ENCODE measurements at places on chromosomes 2 and 18.

GRCh38 chr18:26657631-26658581 lies 109.6 kb upstream of the KCTD1 start:
- DNase-seq: no peak

GRCh38 chr2:13413989-13414388 lies 697.3 kb downstream of the TRIB2 start:
- no peak for DNase-seq

DNA sequence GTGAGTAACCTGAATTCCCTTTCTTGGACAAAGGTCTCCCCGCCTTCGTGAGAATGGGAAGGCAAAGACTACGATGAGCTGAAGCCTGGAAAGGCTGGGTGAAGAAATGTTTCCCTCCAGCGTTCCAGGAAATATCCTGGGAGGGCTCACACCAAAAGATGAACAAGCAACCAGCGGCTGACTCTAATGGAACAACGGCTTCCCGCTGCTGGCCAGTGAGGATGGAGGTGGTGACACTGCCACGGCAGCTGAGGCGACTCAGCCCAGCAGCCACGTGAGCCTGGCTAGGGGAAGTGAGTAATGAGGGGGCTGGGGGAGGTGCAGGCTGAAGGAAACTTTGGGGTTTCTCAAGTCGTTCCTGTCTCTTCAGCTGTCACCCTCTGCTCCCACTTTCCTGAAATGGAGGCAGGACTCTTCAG lies 105.0 kb upstream of the SMAD7 start:
- no peak for DNase-seq

DNA sequence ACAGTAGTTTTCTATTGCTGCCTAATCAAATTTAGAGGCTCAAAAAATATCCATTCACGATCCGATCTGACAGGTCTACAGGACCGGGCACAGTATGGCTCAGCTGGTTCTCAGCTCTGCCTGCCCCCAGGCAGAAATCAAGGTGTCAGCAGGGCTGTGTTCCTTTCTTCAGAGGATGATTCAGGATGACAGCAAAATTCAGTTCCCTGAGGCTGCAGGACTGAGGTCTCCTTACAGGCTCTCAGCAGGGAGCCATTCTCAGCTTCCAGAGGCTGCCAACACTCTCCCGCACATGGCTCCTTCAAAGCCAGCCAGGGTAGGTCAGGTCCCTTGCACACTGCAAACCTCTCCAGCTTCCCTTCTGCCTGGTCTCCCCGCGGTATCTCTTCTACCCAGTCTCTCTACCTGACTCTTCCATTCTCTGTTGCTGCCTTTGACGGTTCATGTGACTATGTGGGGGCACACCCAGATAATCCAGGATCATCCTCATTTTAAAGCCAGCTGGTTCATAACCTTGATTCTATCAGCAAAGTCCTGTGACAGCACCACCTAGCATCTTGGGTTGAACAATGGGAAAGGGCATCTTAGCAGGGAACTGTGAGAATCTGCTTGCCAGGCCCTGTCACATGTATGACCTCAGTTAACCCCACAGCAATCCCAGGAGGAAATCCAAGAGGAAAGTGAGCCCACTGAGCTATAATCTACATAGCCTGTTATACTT lies 50.4 kb downstream of the UXS1 start:
- DNase-seq: no peak

GRCh38 chr2:229164545-229165249 lies 106.4 kb downstream of the PID1 start:
- DNase-seq: no peak

- DNase-seq: no peak
Measured at GRCh38 chr2:104344306-104344705, 509.6 kb upstream of the POU3F3 start.

DNA sequence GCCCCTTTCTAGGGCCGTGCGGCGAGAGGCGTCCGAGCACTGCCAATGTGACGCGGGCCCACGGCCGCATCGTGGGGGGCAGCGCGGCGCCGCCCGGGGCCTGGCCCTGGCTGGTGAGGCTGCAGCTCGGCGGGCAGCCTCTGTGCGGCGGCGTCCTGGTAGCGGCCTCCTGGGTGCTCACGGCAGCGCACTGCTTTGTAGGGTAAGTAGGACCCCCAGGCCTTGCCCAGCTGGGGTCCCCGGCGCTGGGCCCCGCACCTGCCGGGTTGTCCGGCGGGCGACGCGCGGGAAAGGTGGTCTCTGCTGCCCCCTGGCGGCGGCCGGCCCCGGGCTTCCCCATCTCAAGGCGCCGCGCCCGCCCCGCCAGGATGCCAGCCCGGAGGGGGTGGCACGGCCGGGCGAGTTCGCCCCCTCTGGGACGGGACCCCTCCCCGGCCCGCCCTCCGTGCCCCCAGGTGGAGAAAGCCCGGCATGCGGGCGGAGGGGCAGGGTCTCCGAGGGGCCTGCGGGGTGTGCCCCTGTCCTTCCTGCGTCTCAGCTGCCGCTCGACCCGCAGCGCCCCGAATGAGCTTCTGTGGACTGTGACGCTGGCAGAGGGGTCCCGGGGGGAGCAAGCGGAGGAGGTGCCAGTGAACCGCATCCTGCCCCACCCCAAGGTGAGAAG lies 1.9 kb downstream of the PRSS56 start:
- peak; percentile 45 for DNase-seq

DNA sequence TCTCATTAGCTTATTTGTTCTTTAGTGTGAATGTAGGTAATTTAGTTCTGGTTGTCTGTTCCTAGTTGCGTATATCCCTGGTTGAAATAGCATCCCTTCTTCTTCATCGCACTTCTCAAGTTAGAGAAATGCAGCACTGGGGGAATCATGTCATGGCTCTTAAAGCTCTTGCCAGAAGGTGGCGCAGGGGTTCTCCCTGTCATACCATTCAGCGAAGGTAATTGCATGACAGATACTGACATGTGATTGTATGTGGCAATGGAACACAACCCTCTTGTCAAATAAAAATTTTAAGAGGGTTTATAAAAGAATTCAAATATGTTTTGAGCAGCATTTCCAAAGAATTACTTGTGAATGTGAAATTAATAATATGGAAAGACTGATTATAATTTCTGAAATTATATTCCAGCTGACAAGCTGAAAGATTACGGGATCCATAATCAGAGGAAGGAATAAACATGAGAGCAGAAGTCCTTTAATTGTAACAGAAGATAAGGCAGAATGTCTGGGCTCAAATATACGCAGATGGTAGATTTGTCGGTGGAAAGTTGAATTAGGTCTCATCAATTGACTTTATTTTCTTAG lies 411.7 kb downstream of the DSEL start:
- DNase-seq: no peak

GRCh38 chr18:79380816-79381806 lies 14.6 kb upstream of the NFATC1 start:
- no peak for DNase-seq

- DNase-seq: no peak
Measured at GRCh38 chr18:9401176-9401575, 66.6 kb downstream of the TWSG1 start.

DNA sequence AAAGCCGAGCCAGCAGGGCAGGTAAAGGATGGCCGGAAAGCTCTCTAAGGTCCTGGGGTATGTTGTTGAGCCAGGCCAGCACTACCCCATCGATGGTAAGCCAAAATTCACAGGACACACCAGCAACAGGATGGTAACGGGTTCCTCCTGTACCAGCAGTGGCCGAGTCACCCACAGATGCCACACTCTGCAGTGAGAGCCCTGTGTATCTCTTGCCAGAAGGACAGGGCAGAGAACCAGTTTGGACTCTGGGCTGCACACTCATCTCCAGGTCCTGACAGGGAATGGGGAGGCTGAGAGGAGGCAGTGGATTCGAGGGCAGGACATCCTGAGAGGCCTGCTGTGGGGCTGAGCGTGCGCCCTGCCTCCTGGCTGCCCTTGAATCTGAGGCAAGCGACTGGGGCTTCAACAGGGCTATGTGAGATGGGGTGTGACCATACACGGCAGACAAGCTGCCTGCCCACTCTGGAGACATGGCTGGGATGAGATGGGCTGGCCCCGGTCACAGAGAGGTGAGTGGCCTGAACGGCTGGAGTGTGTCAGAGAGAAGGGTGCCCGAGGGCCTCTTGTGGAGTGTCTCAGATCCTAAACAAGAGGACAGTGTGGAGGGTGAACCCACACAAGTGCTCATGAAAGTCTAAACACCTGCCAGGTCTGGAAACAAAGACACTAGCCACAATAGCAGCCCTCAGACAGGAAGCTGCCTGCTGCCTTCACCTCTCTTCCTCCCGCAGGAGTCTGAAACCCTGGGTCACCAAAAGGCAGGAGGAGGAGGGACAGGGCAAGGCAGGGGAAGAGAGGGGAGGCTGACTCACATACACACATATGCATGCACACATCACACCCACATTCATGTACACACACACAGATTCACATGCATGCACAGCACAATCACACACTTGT lies 182.3 kb downstream of the LOXHD1 start:
- no peak for DNase-seq

- DNase-seq: no peak
Measured at GRCh38 chr2:229634601-229635370, 79.6 kb downstream of the DNER start.

GRCh38 chr2:144988591-144988990 lies 468.7 kb upstream of the ZEB2 start:
- DNase-seq: no peak

GRCh38 chr2:75607988-75608683 lies 38.4 kb upstream of the MRPL19 start:
- no peak for DNase-seq

GRCh38 chr2:189835855-189836558 lies 51.8 kb downstream of the PMS1 start:
- DNase-seq: no peak

DNA sequence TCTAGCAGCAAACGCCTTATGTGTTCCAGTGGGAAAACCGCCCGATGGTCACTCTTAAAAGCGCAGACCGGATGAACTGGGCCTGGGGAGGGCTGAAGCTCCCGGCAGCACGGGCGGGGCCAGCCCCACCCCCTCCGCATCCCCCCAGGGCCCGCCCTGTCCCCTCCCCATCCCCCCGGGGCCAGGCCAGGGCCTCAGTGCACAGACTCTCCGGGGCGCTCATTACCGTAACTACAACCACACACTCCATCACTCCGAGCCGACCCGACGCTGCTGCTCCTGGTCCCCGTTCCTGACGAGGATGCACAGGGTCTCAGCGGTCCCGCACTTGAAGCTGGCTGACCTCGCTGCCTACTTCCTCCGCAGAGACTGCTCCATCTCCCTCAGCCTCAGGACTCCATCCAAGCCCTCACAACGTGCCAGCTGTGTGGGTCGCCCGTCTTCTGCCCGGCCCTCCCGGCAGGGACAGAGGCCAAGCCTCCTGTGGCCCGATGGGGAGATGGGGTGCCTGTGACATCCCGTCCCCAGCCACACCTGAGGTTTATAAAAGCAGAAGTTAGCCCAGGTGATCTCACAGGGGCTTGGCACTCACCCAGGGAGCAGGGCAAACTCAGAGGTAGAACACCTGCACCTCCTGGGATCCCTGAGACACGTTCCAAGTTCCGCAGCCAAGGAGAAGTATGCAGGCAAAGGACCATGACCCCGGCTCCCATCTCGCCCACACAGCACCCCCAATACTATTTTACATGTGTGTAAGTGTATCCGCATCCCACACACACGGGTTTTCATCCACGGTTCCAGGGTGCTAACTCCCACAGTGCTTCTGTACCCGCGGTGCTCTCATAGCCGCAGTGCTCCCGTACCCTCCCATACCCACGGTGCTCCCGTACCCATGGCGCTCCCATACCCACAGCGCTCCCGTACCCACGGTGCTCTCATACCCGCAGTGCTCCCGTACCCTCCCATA lies 36.0 kb downstream of the SLC66A2 start:
- no peak for DNase-seq

DNA sequence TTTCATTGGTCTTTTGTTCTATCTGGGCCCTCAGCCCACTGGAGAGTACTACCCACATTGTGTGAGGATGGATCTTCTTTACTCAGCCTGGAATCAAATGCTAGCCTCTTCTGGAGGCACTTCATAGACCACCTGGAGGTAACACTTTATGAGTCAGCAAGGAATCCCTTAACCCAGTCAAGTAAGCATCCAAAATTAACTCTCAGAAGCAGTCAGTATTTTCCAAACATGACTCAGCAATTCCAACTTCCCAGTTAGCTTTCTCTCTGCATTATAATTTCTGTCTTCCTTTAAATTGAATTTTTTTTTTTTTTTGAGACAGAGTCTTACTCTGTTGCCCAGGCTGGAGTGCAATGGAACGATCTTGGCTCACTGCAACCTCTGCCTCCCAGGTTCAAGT lies 142.7 kb downstream of the ACKR3 start:
- no peak for DNase-seq

GRCh38 chr2:142306131-142306530 lies 175.3 kb upstream of the LRP1B start:
- DNase-seq: no peak

DNA sequence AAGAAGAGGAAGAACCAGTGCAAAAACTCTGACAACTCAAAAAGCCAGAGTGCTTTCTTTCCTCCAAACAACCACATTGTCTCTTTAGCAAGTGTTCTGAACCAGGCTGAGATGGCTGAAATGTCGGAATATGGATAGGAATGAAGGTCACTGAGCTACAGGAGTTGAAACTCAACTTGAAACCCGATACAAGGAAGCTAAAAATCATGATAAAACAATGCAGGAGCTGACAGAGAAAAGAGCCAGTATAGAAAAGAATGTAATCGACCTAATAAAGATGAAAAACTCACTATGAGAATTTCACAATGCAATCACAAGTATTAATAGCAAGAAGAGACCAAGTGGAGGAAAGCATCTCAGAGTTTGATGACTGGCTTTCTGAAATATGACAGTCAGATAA lies 15.0 kb upstream of the EIF2AK3 start:
- DNase-seq: no peak

DNA sequence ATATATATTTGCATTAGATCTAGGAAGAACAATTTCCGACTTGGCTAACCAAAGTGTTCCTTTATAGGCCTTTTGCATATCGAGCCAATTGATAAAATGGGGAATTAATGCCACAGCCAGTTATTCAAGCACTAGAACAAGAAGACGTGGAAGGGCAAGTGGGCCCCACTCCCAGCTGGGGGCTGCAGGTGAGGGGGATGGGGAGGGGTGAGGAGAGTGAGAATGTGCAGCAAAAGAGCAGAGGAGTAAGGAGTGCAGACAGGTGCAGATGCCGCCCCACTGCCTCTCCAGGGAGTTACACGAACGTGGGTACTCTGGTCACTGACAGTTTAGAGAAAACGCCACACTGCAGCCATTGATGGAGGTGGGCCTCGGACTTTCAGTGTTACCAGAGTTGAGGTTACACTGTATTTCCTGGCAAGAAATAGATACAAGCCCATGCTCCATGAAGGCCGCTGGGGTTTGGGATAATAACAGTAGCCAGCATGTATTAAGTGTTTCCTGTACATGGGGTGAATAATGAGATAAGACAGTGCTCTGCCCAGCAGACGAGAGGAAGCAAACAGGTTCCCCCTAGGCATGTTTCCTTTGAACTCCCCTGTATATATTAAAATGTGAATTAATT lies 40.9 kb downstream of the GORASP2 start:
- no peak for DNase-seq

- DNase-seq: no peak
Measured at GRCh38 chr18:29184654-29185053, 1007.7 kb upstream of the CDH2 start.

GRCh38 chr2:182855376-182855775 lies 11.1 kb downstream of the FRZB start:
- no peak for DNase-seq

- DNase-seq: peak; percentile 25
Measured at GRCh38 chr2:202376460-202377206, 506 bp downstream of the BMPR2 start.
